ENCODE measurements at places on chromosomes 3 and 15.

DNA sequence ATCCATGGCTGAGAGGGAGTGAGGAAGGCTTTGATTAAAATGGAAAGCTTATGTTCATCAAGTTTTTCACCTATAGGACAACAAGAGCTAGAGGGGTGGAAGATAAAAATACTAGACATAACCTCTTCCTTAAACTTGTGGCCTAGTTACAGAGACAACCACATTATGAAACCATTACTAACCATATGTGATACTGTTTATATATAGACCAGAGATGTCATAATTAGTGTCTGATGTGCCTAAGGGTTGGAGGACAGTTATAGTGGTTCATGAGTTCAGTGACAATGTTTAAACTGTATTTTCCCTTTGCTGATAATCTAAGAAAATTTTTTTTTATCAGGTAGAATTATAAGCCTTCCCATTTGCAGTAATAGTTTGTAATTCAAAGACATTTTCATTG, 23.7 kb downstream of the PHLDB2 start:
- no peak overlapping the region for H3K4me3 ChIP-seq
- no peaks in the 10 kb centered on the region for H3K27me3 ChIP-seq
- DNase-seq = no peak
- peaks cover 2% of the 10 kb centered on the region for H3K36me3 ChIP-seq

DNA sequence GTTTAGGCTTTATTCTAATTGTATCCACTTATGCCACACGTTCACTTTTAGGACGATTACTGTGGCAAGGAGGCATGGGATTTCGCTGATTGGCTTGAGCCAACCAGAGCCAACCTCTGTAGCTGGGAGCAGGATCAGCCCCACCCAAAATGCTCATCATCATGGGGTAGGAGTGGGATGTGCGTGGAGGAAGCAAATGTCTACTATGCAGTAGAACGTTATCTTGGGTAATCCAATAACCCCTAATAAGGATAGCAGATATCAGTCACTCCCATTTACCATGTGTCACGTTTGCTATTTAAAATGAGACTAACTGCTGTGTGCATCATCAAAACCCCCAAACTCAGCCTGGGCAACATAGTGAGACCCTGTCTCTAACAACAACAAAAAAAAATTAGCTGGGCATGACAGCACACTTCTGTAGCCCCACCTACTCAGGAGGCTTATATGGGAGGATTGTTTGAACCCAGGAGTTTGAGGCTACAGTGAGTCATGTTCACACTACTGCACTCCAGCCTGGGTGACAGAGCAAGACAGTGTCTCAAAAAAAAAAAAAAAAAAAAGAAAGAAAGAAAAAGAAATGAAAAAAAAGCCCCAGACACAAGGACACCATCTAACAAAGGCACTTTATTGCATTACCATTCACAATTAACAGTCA, 17.8 kb upstream of the ITGB5 start:
- H3K36me3 ChIP-seq = no peaks in the 10 kb centered on the region
- H3K27me3 ChIP-seq = peaks cover 17% of the 10 kb centered on the region
- no peak overlapping the region for H3K27ac ChIP-seq
- peaks cover 10% of the 10 kb centered on the region for H3K4me1 ChIP-seq

GRCh38 chr3:9064850-9065249, 101.6 kb upstream of the RAD18 start:
- no peaks in the 10 kb centered on the region for H3K27me3 ChIP-seq
- no peak overlapping the region for H3K4me3 ChIP-seq
- peaks cover 3% of the 10 kb centered on the region for H3K36me3 ChIP-seq

DNA sequence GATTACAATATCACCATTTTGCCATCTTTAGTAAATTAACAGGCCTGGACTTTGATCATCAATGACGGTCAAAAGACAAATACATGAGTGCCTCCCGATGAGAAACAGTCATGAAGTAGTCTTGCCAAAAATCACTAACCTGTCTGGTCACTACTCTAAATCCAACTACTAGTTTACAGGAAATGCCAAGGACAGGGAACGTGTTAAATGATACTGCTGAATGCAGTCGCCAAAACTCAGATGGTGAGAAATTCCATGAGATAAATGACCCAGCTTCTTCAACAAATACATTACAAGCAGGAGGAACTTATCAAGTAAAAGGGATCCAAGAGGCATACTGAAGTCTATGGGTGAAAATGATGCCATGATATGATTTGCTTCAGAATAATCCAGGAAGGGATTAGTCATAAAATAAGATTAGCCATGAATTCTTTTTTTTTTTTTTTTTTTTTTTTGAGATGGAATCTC, 35.8 kb upstream of the ATP13A3 start:
- H3K4me1 ChIP-seq = peaks cover 39% of the 10 kb centered on the region
- H3K27me3 ChIP-seq = peaks cover 18% of the 10 kb centered on the region
- H3K27ac ChIP-seq = no peak overlapping the region
- no peak for DNase-seq

GRCh38 chr15:96182736-96183513, 147.6 kb upstream of the NR2F2 start:
- no peak for DNase-seq
- no peak overlapping the region for H3K27ac ChIP-seq
- peaks cover 3% of the 10 kb centered on the region for H3K27me3 ChIP-seq
- H3K4me3 ChIP-seq = no peak overlapping the region

GRCh38 chr3:186200726-186201125, 91.8 kb upstream of the ETV5 start:
- H3K27ac ChIP-seq = no peak overlapping the region
- peaks cover 8% of the 10 kb centered on the region for H3K27me3 ChIP-seq
- H3K4me1 ChIP-seq = no peaks in the 10 kb centered on the region
- no peak for DNase-seq

DNA sequence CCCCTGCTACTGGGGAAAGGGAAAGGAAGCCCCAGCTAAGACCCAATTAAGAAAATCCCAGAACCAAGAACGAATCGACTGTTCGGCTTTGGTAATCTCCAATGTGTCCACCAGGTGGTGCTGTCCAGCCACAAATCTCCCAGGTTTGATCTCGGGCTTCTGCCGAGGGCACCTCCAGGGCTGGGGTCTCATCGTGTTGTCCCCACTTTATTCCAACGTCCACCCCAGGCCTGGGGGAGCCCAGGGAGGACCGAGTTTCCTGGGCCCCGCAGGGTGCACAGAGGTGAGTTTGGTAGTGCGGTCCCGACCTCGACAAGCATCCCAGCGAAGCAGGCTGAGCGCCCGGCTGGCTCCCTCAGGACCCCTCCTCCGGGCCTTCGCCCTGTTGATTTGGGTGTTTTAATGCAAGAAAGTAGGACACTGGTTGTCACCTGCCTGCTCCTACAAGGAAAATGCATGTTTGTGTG, 185.1 kb downstream of the GOLGA6L6 start:
- DNase-seq = peak; percentile 85
- no peaks in the 10 kb centered on the region for H3K36me3 ChIP-seq
- H3K27me3 ChIP-seq = no peaks in the 10 kb centered on the region
- H3K4me1 ChIP-seq = no peaks in the 10 kb centered on the region

DNA sequence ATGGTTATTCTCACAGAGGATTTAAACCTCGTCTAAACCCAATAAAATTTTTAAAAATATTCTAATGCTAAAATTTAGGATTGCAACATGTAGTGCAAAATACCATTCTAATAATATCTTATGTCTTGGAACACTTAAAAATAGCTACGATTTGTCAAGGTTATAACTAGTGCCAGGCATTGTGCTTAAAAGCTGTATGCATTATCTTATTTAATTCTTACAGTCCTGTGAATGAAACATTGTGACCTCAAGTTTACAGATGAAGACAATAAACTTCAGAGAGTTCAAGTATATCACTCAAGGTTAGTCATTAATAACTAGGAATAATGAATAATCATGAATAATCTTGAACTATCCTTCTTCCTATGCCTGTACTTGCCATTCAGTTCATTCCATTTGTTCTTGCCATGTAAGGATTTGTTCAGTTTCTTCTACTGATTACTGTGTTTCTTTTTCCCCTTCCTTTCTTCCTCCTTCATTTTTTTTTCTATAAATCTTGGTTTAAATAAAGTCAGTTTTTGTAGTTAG, 897.6 kb upstream of the NR2F2 start:
- H3K27me3 ChIP-seq = peaks cover 8% of the 10 kb centered on the region
- H3K36me3 ChIP-seq = no peaks in the 10 kb centered on the region
- peaks cover 4% of the 10 kb centered on the region for H3K4me1 ChIP-seq
- H3K4me3 ChIP-seq = no peak overlapping the region
- no peak for DNase-seq

- H3K4me1 ChIP-seq = no peaks in the 10 kb centered on the region
- no peak overlapping the region for H3K27ac ChIP-seq
- H3K27me3 ChIP-seq = peaks cover 5% of the 10 kb centered on the region
- H3K36me3 ChIP-seq = no peaks in the 10 kb centered on the region
These were observed 116.2 kb upstream of the ABHD17C start for GRCh38 chr15:80578871-80579270.

GRCh38 chr3:149736175-149736952, 15.9 kb downstream of the COMMD2 start:
- no peak overlapping the region for H3K4me3 ChIP-seq
- no peaks in the 10 kb centered on the region for H3K4me1 ChIP-seq

DNA sequence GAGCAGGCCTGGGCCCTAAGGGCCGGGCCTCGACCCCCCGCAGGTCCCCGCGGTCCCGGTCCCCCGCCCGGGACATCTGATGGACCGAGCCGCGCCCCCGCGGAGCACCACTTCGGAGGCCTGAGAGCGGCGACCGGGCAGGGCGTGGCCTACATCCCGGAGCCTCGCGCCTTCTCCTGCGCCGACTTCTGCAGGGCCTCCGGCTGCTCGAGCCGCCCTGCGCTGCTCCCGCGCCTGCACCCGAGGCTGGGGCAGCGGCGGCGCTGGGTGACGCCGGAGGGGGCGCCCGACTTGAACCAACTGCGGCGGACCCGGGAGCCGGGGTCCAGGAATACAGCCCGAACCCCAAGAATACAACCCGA, 14.9 kb upstream of the GP9 start:
- H3K4me1 ChIP-seq = peaks cover 2% of the 10 kb centered on the region
- no peak overlapping the region for H3K27ac ChIP-seq
- H3K4me3 ChIP-seq = no peak overlapping the region
- peak; percentile 47 for DNase-seq

GRCh38 chr3:16071206-16071605, 103.3 kb upstream of the GALNT15 start:
- H3K4me3 ChIP-seq = no peak overlapping the region
- H3K27ac ChIP-seq = no peak overlapping the region
- DNase-seq = no peak
- H3K36me3 ChIP-seq = no peaks in the 10 kb centered on the region
- no peaks in the 10 kb centered on the region for H3K4me1 ChIP-seq

DNA sequence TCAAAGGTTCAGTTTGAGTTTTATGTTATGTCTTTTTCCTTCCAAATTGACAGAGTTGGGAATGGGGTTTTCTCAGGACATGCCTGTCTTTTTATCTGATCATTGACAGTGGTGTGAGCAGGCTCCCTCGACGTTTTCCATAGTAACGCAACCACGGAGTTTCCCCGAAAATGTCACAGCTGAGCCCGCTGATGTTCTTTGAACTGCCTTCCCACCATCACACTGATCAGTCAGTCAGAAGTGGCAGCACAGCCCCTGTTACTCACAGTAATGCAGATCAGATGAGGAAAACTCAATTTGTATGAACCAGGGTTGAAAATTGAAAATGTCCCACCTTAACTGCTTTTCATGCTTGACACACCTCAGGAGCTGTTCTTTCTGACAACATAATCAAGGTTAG, 210.4 kb downstream of the NECTIN3 start:
- H3K27ac ChIP-seq = no peak overlapping the region
- H3K4me3 ChIP-seq = no peak overlapping the region

DNA sequence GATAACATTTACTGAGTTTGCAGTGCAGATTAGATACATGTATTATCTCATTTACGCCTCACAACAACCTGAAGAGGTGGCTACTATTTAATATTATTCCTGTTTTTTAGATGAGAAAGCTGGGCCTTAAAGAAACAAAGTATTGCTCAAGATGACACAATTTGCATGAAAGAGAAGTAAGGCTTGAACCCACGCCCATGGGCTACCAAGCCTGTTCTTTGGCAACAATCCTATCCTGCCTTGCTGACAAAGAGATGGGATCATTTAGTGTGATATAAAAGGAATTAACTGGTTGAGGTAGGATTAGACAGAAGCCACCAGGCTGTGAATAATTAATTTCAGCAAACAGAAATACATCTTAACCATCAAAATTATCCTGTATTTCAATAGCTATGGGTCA, 9.2 kb upstream of the LDHAL6B start:
- peaks cover 4% of the 10 kb centered on the region for H3K27me3 ChIP-seq
- H3K27ac ChIP-seq = no peak overlapping the region
- H3K36me3 ChIP-seq = peaks cover 7% of the 10 kb centered on the region

- H3K27me3 ChIP-seq = no peaks in the 10 kb centered on the region
- peaks cover 10% of the 10 kb centered on the region for H3K4me1 ChIP-seq
- no peak overlapping the region for H3K27ac ChIP-seq
- DNase-seq = no peak
- H3K4me3 ChIP-seq = no peak overlapping the region
These were observed 39.1 kb downstream of the MYO9A start for GRCh38 chr15:72078887-72079286.

DNA sequence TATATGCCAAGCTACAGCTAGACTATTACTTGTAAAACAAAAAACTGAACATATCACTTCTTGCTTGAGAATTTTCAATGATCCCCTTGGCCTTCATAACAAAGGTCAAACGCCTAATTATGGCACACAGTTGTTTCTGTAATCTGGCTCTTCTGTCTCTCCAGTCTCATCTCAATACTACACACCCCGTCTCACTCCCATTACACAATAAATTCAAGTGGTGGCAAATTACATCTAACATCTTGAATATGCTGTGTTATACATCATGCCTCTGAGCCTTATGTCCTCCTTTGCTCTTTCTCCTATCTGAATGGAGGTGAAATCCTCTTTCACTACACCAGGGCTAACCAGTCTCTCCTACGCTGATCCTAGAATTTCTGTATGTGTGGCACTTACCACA, 140.4 kb downstream of the TBL1XR1 start:
- DNase-seq = no peak
- H3K27ac ChIP-seq = no peak overlapping the region
- peaks cover 38% of the 10 kb centered on the region for H3K4me1 ChIP-seq
- H3K4me3 ChIP-seq = no peak overlapping the region
- peaks cover 30% of the 10 kb centered on the region for H3K36me3 ChIP-seq

GRCh38 chr3:181755959-181756358, 44.2 kb downstream of the SOX2 start:
- DNase-seq = no peak
- no peaks in the 10 kb centered on the region for H3K36me3 ChIP-seq
- no peak overlapping the region for H3K27ac ChIP-seq
- H3K4me3 ChIP-seq = no peak overlapping the region

GRCh38 chr15:81686021-81686420, 312.0 kb upstream of the TMC3 start:
- no peaks in the 10 kb centered on the region for H3K4me1 ChIP-seq
- DNase-seq = no peak
- H3K4me3 ChIP-seq = no peak overlapping the region
- peaks cover 2% of the 10 kb centered on the region for H3K27me3 ChIP-seq

DNA sequence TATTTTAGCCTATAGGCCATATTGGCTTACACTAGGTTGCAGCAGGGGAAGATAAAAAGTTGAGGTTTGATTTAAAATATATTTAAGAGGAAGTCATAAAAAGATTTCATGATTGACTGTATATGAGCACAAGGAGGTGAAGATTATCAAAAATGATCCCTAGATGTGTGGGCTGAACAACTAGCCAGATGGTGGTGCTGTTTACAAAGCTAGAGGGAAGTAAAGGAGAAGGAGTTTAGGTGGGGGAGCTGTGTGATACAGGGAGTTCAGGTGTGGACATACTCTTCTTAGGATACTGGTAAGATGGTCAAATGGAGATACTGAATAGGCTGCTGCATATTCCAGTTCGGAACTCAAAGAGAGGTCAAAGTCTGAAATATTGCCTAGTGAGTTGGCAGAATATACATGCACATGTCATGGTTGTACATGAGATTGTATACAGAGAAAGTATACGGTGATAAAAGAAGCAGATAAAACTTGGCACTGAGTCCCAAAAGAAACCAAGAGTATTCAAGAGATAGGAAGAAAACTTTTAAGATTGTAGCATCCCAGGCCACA, 727.8 kb downstream of the NLGN1 start:
- DNase-seq = no peak
- no peaks in the 10 kb centered on the region for H3K4me1 ChIP-seq
- no peaks in the 10 kb centered on the region for H3K27me3 ChIP-seq
- H3K27ac ChIP-seq = no peak overlapping the region
- H3K36me3 ChIP-seq = no peaks in the 10 kb centered on the region
